ENCODE measurements at places on chromosomes 2 and 18.

GRCh38 chr2:96954011-96954846 lies 32.2 kb downstream of the FAM178B start:
- no peak for DNase-seq

GRCh38 chr2:204357286-204357685 lies 188.0 kb upstream of the PARD3B start:
- no peak for DNase-seq

DNA sequence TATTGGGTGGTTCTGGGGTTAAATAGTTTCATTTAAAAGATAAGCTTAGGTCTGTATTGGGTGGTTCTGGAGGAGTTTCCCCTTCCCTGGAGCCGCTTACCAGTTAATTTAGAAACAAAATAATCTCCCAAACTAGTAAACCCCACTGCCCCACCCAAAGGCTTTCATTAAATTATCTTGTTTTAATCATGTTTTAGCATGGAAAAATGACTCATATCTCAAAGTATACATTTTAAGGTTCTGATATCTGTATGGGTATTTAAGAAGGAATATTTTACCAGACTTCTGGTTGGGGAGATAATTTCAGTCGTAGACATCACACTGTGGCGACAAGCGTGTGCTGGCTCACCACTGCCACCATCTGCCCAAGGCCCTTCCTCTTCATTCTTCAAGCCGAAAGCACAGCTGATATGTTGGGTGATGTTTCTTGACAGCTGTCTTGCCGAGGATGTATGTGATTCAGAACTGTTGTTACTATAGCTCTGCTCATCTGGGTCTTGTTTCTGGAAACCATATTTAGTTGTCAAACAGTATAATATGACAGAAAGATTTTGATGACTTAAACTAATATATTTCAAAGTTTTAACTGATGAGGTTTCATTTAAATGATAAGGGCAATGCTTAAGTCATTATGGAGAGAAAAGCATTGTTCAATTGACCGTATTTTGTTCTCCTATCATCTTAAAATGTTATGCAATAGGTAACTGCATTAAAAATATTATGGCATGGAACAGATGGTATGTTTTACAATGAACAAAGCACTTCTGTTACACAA lies 5.1 kb downstream of the FIGLA start:
- DNase-seq, result peak; percentile 55

- no peak for DNase-seq
These were observed 4.3 kb downstream of the DCTN1 start for GRCh38 chr2:74375838-74376237.

- DNase-seq, result no peak
These were observed 165.0 kb downstream of the ANKRD44 start for GRCh38 chr2:197145471-197146056.

- no peak for DNase-seq
These were observed 94.4 kb downstream of the RHOB start for GRCh38 chr2:20541294-20541640.
